ENCODE measurements at places on chromosomes 3 and 15.

GRCh38 chr3:4418156-4418555 lies 48.9 kb downstream of the SUMF1 start:
- DNase-seq = no peak

DNA sequence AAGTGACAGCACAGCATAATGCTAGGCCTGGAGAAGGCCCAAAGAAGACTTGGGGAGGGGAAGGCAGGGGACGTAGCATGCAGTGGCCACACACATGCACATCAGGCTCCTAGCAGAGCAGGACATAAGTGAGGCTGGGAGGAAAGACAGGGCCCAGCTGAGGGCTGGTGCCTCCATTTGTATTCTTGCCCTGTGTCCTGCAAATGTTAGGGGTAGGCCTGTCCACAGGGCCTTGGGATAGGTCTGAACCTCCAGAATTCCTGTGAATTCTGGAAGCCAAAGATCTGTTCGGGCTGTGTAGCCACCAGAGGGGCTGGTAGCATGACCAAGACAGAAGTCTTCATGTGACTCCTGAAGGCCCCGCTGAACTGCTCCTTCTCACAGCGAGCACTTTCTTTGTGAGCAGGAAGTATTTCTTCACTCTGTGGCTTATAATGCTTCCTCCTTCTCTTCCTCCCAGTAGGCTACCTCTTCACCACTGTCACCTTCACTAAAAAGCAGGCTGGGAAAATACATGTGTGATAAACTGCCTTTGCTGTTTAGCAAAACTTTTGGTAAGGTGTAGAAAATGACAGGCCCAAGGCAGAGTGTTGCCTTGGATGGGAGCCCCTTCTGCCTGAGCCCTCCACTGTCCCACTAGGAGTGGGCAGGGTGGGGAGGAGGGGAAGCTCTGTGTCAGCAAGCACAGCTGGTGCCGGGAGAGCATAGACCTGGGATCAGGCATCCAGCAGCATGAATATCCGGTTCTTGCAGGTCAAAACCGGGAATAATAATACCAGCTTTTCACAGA lies 8.4 kb downstream of the CERS3 start:
- DNase-seq = no peak

DNA sequence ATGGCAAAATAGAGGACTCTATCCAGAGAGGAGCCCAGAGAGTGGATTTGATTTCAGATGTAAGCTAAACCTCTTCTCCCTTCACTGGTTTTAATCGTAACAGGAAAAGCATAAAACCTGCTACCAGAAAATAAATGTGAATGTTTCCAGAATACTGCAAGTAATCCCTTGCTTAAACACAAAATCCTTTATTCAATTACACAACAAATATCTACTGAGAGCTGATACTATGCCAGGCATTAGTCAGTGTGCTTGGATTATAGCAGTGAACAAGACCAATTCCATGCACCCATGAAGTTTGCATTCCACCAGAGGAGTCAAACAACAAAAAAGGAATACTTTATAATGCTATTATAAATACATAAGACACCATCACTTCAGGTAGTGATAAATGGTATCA lies 15.1 kb downstream of the AVEN start:
- DNase-seq = no peak

- DNase-seq = no peak
Observed at GRCh38 chr3:189779166-189779565, 148.0 kb downstream of the TP63 start.

DNA sequence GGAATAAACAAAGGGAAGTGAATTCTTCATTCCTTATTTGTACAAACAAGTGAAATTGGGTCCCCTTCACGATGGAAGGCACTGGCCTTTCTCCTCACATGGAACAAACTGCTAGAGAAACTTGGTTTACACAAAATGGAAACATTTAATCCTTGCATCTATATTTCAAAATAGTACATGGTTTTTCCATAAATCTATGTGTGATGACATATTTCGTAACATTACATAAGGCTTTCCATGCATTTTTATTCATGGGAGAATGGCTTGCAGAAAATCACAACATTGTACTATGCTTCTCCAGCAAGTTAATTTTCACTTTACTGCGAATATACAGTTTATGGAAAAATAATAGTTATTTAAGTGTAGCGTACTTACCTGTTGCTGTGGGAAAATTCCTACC lies 81.0 kb upstream of the CDIN1 start:
- no peak for DNase-seq

- no peak for DNase-seq
Observed at GRCh38 chr3:152452318-152452717, 183.6 kb downstream of the MBNL1 start.

- DNase-seq = no peak
Observed at GRCh38 chr15:56351957-56352506, 13.2 kb upstream of the TEX9 start.

GRCh38 chr15:80932989-80933388 lies 56.6 kb downstream of the MESD start:
- no peak for DNase-seq

GRCh38 chr3:100263583-100263982 lies 2.8 kb downstream of the TBC1D23 start:
- no peak for DNase-seq

GRCh38 chr15:44706946-44707636 lies 4.0 kb downstream of the PATL2 start:
- DNase-seq = no peak

DNA sequence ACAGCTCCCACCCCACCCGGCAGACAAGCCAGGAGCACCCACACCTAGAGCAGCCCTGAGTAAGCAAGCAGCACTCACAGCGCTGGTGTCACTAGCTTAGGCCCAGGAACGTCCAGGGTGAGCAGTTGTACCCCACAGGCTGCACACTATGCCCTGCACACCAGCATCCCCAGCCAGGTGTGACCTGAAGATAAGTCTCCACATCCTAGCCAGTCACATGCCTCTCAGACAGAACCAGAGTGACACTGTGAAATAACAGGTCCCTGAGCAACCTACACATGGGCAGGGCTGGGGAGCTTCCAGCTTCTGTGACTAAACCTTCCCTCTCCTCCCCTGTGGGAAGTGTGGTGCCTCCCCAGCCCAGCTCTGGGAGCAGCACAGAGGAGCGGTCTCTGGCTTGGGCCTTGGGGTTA lies 253.6 kb downstream of the UACA start:
- no peak for DNase-seq

GRCh38 chr15:55627730-55628368 lies 39.7 kb upstream of the PYGO1 start:
- no peak for DNase-seq

DNA sequence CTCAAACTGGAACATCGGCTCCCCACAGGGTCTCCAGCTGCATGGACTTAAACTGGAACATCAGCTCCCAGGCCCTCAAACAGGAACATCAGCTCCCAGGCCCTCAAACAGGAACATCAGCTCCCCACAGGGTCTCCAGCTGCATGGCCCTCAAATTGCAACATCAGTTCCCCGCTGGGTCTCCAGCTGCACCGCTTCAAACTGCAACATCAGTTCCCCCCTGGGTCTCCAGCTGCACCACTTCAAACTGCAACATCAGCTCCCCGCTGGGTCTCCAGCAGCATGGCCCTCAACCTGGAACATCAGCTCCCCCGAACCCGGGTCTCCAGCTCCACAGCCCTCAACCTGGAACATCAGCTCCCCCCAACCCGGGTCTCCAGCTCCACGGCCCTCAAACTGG lies 82.0 kb downstream of the TFRC start:
- no peak for DNase-seq

DNA sequence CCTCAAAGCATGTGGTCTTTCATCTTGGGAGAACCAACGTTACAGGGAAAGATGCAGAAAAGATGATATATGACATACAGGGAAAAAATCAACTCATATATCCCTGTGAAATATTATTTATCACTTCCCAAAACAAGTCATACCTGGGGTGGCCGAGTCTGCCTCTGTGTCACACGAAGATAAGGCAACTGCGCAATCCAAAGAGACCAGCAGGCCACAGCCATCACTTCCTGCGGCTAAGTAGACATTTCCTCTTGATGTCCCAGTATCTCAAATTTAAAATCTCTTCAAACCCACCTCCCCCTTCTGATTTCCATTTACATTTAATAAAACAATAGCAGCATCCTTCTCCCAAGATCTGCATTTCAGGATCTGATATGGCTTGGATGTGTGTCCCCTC lies 71.5 kb downstream of the IGF2BP2 start:
- DNase-seq = no peak

- no peak for DNase-seq
Observed at GRCh38 chr3:146280864-146281263, 30.0 kb upstream of the PLSCR4 start.

DNA sequence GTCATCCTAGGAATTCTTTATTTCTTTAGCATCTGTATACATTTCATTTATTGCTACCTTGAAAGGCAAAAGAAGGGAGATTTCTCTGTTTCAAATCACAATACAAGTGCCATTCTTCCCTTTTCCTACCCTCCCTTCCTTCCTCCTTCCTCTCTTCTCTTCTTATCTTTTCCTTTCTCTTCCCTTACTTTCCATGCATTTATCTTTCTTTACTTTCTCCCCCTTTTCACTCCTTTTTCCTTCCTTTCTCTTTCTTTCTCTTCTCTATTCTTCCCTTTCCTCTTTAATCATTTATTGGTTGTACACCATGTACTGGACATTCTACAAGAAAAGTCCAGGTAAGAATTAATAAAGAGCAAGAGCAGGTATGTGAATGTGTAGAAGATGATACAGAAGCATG lies 251.0 kb upstream of the PEX5L start:
- no peak for DNase-seq

GRCh38 chr3:55870594-55870993 lies 383.5 kb upstream of the WNT5A start:
- DNase-seq = no peak

DNA sequence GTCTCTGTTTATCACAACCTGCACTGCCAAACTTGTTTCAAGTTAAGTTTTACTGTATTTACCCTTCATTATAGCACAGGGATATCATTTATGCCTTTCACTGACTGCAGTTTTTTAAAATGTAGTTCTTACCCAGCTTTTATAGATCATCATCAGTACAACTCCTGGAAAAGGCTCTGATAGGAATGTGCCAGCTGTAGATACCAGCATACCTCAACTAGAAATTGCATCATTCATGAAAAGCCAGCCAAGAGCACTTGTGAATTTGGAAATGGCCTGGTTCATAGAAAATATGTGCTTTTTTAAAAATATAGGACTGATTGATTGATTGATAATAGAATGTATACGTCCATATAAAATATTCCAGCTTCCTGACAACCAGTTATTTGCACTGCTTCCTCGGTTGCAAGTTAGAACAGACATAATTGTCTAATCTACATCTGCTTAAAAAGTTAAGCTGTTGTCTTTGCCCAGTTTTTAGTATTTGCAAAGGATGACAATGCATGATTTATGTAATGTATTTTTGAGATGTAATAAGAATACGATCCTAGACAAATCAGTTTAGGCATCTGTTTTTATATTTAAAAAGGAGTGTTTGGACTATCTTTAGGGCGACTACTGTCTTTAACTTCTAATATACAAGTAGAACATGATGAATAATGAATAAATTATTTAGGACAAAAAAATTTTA lies 58.5 kb downstream of the DCUN1D1 start:
- DNase-seq = no peak

DNA sequence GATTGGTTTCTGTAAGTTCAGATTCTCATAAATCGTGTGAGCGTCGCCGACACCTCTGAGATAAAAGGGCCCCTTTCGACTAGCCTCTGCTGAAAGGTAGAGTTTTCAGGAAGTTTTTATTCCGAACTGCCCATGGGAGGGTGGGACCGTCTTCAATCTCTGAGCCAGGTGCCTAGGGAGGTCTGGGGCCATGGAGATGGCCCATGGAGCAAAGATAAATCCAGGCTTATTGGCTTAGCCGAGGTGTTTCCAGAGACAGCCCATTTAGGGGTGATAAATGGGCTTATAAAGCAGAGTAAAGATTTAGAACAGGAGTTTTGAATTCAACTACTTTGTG lies 442 bp downstream of the QTRT2 start:
- DNase-seq = no peak

DNA sequence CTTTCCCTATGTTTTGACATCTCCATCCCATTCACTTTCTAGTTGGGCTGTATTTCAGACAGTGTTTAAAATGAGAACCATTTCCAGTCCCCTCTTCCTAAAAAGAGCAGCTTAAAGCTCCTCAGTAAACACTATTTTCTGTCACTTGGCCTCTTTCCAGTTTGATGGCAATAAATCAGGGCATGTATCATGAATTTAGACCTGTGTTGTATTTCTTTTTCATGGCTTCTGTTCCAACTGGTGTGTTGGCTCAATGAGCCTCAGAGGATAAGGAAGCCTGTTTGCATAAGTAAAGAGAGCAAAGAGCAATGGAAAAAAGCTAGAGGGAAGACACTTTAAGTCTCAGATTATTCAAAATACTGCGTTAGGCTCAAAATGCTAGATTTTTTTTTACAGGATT lies 7.2 kb downstream of the CCDC80 start:
- no peak for DNase-seq

GRCh38 chr3:58573640-58574039 lies 3.6 kb downstream of the FAM107A start:
- DNase-seq = no peak
